ENCODE measurements at places on chromosomes 3 and 15. TPM values are rescaled to one million over a fixed set of nuclear protein-coding genes. Genes with fewer than 3 reads are reported as not detected.

C3orf85 gene
- total RNA-seq, result not detected

SPPL2A gene
- 212 TPM for total RNA-seq

ARPP21 gene
- not detected for total RNA-seq

TMEM158 gene
- 24.4 TPM for total RNA-seq
